ENCODE measurements at places on chromosomes 12 and 14.

GRCh38 chr14:101501341-101501740 is 60.0 kb upstream of the DIO3 start:
- DNase-seq, result no peak

DNA sequence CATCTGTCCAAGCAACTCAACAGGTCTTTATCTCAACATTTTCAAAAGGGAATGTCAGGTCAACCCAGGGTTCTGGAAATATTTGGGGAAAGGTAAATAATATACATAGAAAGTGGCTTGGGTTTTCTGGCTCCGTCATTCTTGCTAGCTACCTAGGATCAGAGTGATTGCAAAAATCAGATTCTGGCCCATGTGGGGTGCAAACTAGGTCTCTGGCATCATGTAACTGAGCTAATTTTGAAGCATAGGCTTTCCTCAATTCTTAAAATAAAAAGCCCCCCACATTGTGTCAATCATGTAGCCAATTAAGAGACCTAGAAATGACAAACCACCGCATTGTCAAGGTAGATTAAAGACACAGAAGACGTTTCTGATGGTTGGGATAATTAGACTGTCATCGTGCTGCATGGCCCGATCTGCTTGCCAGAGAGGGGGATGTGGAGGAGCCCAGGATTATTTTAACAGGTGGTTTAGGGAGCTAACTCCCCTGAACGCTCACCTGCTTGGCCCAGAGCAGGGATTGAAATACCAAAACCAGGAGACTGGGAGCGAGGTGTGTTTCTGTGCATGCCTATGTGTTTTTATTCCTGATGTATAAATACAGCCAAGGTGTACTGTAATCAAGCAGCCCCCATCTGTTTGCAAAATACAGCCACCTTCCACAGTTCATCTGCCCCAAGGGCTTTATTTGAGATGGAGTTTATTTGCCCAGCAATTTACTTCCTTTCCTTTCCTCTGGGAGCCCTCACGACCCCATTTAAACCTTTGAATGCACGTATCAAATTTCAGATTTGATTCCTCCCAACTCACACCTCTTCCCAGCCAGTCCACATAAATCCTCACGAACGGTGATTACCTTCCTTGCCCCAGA is 189.5 kb downstream of the TTC8 start:
- DNase-seq, result no peak

- no peak for DNase-seq
These were observed 499.2 kb downstream of the CCER1 start for GRCh38 chr12:90455756-90456155.

GRCh38 chr12:29591140-29592020 is 93.9 kb upstream of the OVCH1 start:
- DNase-seq, result no peak

- no peak for DNase-seq
These were observed 18.0 kb downstream of the FKBP11 start for GRCh38 chr12:48907245-48907644.

DNA sequence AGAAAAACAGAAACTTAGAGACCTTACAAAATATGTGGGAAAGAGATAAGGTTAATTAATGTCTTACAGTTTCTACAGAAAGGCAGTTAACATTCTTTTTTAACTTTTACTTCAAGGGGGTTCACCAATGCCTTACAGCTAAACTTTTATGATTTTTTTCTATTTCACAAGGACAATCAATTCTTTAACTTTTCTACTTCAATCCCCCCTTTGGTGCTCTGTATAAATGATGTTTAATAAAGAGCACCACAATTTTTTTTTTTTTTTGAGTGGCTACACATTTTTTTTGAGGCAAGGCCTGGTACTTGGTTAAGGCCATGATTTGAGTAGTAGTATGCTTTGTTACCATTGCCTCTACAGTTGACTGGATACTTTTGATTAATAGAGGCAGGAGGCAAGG is 279.6 kb downstream of the PRKD1 start:
- no peak for DNase-seq

DNA sequence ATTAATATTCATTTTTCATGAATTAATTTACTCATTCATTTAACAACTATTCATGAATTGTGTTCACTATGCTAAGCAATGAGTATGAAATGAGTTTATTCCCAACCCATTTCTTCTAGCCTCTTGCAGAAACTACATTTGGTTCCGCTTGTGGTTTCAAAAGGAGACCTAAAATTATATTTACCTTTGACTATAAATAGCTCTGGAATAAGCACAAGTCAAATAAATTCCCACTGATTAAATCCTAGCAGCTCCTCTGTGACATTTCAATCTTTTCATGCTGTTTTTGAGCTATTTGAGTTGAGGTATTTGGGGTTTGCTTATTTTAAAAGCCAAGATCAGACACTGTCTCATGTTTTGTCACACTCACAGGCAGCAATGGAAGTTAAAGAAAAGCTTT is 46.9 kb downstream of the DUSP6 start:
- no peak for DNase-seq

DNA sequence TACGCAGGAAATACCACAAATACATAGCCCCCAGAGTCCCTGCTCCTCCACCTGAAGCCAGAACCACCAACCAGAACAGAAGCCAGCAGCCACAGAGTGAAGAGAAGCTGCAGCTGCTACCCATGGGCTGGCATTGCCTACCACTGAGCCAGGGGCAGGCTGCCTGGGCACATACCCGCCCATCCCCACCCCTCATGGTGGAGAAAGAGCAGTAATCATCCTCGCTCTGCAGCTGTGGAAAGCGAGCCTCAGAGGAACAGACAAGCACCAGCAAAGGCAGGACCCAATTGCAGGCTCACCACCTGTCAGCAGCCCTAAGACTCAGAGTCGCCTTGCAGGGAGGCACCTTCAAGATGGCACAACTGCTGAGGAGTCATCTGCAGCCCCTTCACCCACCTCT is 11.2 kb upstream of the CD9 start:
- no peak for DNase-seq

GRCh38 chr14:67630186-67630585 is 10.5 kb downstream of the ARG2 start:
- no peak for DNase-seq

GRCh38 chr12:121957861-121958515 is 39.6 kb downstream of the CFAP251 start:
- no peak for DNase-seq

GRCh38 chr12:32032205-32032810 is 73.1 kb downstream of the RESF1 start:
- DNase-seq, result no peak

DNA sequence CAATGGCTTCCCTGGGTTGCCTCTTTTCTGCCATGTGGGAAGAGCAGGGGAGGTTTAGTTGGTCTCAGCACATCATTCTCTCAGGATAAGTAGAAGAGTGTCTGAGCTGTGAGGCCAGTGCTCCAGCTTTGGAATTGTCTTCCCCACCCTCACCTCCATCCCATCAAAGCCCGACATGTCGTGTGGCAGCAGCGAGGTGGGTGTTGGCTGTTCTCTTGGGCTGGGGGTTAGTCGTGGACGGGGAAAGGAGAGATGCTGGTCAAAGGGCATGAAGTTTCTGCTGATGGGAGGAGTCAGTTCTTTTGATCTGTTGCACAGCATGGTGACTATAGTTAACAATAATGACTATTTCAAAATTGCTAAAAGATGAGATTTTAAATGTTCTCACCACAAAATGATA is 404.2 kb downstream of the TMEM121 start:
- DNase-seq, result no peak

DNA sequence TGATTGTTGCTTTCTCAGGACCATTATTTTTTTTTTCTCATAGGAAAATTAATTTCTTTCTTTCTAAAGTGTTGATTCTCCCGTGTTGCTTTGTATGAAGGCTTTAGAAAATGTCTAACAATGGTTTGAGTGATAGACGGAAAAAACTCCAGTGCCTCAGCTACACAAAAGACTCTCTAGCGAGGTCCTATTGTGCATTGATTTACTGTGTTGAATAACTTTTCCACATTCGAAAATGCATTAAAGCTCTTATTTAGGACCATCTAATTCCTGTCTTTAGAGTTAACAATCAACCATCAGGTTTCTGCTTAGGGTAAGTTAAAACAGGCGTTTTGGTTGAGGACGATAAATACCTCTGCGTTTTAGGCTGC is 99.6 kb downstream of the PTPN11 start:
- DNase-seq, result no peak

DNA sequence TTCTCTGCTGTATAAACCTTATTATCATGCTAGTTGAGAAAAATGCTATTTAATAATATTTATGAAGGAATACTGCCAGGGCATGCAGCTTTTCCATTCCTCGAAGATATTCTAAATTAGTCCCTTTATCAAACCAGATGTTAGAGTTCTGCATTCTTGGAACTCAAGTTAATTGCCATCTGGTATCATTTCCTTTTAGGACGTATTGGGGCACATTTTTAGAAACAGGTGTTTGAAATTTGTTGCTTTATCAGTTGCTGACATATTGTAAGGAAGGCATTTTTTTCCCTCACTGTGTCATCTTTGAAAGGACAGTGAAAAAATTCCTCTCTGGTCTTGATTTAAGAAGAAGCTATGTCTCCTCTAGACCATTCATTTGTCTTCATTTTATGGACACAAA is 471.2 kb upstream of the PRICKLE1 start:
- no peak for DNase-seq

- DNase-seq, result no peak
These were observed 103.3 kb upstream of the CRY1 start for GRCh38 chr12:107196681-107197080.

DNA sequence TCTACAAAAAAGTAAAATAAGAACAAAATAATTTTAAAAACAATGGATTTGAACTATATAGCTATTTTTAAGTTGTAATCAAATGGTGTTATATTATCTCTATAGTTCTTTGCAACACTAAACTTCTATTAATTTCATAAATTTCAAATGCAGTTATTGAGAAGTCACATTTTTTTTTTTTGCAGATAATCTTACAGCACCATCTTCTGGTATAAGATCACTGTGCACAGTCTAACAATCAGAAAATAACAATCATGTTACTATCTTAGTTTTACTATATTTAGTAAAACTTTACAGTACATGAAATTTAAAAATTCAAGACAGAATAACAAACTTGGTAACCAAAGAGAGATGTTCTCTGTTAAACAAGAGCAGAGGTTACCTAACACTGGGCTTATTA is 40.6 kb downstream of the GXYLT1 start:
- no peak for DNase-seq

DNA sequence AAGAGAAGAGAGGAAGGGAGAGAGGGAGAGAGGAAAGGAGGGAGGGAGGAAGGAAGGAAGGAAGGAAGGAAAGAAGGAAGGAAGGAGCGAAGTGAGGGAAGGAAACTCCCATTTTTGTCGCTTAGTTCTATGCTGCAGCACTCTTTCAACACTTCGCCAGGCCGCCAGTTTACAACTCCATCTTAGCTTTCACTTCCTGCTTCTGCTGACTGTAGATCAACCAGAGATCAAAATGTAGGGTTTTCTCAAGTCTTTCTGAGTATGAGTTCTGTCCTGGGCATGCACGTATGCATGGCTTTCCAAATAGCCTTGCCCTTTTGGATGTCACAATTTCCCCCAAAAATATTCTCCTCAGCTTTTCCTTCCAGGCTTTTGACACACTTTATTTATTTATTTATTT is 723.4 kb downstream of the TRHDE start:
- no peak for DNase-seq

- no peak for DNase-seq
These were observed 160.3 kb upstream of the FKBP4 start for GRCh38 chr12:2634471-2634870.

GRCh38 chr14:76968621-76969063 is 59.9 kb downstream of the IRF2BPL start:
- no peak for DNase-seq

- no peak for DNase-seq
These were observed 36.6 kb downstream of the WDR89 start for GRCh38 chr14:63605041-63605532.

GRCh38 chr12:12446786-12447185 is 89.9 kb downstream of the BORCS5 start:
- no peak for DNase-seq

GRCh38 chr14:99531251-99532096 is 50.3 kb downstream of the CCNK start:
- peak; percentile 39 for DNase-seq

GRCh38 chr12:104490186-104490585 is 33.4 kb downstream of the CHST11 start:
- DNase-seq, result no peak

DNA sequence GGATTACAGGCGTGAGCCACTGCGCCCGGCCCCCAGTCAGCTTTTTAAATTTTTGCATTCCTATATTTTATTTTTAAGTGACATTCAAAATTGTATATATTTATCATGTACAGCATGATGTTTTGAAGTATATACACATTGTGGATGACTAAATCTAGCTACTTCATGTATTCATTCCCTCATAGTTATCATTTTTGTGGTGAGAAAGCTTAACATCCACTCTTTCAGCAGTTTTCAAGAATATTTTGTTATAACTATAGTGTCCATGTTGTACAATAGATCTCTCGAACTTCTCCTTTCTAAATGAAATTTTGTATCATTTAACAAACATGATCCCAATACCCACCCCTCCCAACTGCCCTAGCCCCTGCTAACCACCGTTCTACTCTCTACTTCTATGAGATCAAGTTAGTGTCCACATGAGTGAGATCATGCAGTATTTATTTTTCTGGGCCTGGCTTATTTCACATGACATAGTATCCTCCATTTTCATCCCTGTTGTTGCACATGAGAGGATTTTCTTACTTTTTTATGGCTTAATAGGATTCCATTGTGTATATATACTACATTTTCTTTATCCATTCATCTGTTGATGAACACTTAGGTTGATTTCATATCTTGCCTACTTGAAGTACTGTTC is 8.8 kb upstream of the HEBP1 start:
- DNase-seq, result peak; percentile 21

DNA sequence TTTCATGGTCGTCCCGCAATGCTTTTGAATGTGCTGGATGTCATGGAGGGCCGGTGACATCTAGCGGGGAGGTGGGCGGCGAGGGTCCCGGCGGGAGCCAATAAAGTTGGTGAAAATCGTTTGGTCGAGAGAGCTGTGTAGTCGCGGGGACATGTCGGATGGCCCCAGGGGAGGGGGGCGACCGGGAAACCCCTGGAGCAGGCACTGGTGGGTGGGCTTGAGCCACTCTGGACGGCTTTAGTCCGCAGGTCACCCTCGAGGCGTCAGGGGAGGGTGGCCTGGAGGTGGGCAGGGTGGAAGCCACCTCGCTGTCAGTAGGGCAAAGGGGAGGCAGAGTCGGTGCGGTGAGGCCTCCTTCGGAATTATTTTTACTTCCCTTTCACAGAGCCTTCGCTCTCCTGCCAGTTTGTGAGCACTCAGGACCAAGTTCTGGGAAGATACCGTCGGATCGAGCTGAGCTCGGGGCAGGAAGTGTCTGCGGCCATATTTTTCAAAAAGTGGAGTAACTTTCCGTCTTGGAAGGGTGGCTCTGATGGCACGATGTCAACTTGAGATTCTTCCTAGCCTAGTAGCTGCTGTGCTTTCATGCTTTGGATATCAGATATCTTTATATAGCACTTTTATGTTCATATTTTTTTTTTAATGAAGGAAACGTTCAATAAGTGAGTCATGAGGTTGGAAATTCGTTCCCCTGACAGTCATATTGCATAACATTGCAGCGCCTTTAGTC is 28.2 kb downstream of the WBP11 start:
- peak; percentile 54 for DNase-seq

DNA sequence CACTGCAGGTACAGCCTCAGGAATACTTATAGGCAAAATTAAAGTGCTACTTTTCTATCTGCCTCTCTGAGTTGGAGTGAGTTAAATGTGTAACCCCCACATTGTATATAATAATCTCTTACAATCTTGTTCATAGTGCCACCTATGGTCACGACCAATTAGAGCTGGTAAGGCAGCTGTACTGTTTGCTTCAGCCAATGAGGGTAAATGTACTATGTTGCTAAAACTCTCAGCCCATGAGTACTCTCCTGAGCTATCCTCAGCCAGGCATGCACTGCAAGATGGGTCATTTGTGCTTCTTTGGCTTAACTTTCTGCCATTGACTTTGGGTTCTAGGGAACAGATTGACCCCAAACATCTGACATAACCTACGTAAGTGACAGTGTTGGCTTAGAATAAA is 15.0 kb upstream of the MDM2 start:
- DNase-seq, result peak; percentile 20
